ENCODE measurements at places on chromosomes 4 and X.

DNA sequence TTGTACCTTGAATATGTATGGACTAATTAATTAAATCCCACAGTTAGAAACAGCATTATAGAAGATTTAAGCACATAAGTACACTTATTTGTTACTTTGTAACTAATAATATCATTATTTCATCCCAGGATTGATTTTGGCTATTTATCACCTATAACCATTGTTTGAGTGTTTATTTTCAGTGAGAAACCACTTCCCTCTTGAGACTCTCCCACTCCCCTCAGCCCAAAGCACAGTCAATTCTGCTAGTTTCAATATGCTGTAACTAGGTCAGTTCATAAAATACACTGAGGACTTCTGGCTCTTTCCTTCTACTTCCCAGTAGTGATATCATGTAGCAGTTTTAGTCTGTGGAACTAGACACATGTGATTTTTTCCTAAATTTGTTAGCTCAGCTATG is 16.3 kb downstream of the OFD1 start:
- DNase-seq, result no peak

DNA sequence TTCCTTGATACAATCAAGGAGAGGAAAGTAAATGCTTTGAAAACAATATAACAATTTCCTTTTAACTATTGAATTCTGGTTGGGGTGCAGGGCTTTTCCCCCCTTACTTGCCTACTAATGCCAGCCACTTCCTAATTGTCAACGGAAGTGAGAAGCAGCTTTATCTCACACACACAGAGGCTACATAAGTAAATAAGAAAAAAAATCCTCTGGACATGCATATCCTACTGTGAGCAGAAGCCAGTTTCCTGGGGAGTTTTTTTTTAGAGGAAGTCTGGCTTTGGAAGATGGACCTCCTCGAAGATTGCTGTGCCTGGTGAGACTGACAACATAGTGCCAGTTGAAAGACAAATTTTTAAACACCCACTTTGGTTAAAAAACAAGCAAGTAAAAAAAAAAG is 180.6 kb downstream of the OPHN1 start:
- no peak for DNase-seq

- no peak for DNase-seq
Measured at GRCh38 chr4:183515411-183515810, 10.6 kb downstream of the ING2 start.

- peak; percentile 98 for DNase-seq
Measured at GRCh38 chr4:102827674-102828496, 534 bp upstream of the UBE2D3 start.

DNA sequence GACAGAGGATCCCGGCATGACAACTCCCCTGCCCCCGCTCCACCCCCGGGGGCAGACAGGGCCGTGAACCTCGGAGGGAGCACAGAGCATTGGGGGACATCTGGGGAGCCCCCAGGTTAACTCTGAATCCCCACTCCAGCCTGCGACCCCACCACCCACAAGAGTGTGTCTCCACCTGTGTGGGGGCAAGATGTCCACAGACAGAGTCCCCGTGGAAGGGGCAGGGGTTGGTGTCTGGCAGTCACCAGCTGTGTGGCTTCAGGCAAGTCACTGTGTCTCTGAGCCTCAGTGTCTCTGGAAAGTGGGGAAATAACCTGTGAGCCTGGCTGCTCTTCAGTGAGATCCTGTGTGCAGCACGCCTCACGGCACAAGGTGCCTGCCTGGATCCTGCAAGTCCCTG is 239.0 kb downstream of the AFAP1 start:
- DNase-seq, result no peak

DNA sequence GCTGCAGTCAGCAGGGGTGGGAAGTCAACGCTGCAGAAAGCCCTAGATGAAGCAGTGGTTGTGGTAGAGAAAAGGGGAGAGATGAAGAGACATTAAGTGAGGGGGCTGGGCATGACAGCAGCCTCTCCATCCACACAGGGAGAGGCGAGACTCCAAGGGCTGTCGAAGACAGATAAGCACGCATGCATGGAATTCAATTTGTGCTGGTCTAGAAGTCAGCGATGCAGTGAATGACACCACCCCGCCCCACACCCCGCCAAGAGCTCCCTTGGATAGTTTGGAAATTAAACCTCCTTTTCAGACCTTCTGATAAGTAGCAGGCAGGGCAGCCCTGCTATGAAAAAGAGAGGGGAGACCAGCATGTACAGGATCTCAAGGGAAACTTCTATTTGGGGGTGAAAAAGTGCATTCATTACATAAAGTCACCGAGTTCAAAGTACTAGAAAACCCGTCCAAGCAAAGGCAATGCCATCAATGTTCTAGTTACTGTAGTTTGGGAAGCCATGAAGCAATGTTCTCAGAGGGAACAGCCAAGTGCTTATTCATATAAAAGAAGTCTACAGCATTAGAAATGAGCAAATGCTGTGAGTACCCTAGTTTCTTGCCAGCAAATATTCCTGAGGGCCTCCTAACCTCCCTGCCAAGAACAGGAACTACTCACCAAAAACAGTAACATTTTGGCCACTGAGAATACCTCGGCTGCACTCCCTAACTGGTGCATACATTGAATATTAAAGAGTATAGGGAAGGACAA is 152.3 kb upstream of the ANXA10 start:
- DNase-seq, result no peak

GRCh38 chrX:108537005-108537404 is 97.4 kb downstream of the COL4A5 start:
- DNase-seq, result no peak

DNA sequence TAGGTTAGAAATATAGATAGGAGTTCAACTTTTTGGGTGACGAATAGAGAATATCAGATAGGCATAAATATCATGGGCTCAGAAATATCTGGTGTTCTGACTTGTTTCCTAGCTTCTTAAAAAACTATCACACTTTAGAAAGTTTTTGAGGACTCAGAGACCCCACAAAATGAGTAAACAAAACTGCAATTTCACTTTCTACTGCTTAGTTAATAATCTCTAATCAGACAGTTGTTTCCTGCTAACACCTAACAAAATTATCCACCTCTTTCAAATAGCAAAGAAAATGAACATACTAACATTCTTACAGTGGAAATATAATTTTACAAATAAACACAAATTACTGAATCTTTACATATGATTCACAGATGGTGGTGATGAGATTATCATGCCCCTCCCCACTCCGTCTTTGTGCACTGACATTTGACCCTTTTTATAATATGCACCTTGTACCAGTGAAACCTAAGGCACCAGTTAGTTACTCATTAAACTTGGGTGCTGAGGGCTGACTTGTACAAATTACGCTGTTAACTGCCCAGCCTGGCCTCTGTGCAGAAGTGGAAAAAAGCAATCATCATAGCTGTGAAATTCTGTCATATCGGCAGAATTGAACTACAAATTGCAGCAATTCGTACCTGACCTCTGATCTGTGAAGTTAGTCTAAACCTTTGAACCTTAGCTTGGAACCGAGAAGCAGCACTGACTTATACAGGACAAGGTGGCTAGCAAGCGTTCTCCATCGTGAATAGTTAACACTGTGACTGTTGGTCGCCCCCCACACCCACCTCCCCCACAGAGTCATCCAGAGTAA is 138.7 kb downstream of the CHRNA9 start:
- no peak for DNase-seq

GRCh38 chr4:26860922-26861433 is 337 bp downstream of the STIM2 start:
- DNase-seq, result no peak

All from esophagus squamous epithelium (tissue), 5 donors.